Uterine smooth muscle cell (primary cell): ENCODE measurements at places on chromosomes 11 and 22. TPM values are rescaled to one million over a fixed set of nuclear protein-coding genes. Genes with fewer than 3 reads are reported as not detected.

The MCHR1 gene
- 0.50 and 0.55 TPM in 2 replicates for total RNA-seq

The C22orf42 gene
- total RNA-seq = not detected in 2 replicates

The DUSP8 gene
- 0.44 and 0.50 TPM in 2 replicates for total RNA-seq

The PATE4 gene
- not detected in 2 replicates for total RNA-seq

The OOSP2 gene
- not detected in 2 replicates for total RNA-seq

The OR51B5 gene
- 0.12 TPM in 1 of 2 replicates, not detected in the other for total RNA-seq

The FOLR3 gene
- 3.8 and 11.1 TPM in 2 replicates for total RNA-seq

The NCF4 gene
- not detected in 2 replicates for total RNA-seq

The ACTN3 gene
- under 0.01 TPM in 1 of 2 replicates, not detected in the other for total RNA-seq

The ZBTB16 gene
- total RNA-seq = under 0.01 TPM in 1 of 2 replicates, not detected in the other

The YPEL1 gene
- total RNA-seq = 0.22 and 0.50 TPM in 2 replicates

The ELF5 gene
- total RNA-seq = 0.12 TPM in 1 of 2 replicates, not detected in the other

The DRICH1 gene
- 0.11 TPM in 1 of 2 replicates, not detected in the other for total RNA-seq

The RTN4R gene
- total RNA-seq = 0.77 and 1.00 TPM in 2 replicates

The IGLL1 gene
- not detected in 2 replicates for total RNA-seq

The RTL10 gene
- 8.3 and 11.6 TPM in 2 replicates for total RNA-seq

The ANKK1 gene
- total RNA-seq = under 0.01 and 0.11 TPM in 2 replicates

The LTBP3 gene
- total RNA-seq = 34.2 and 59.6 TPM in 2 replicates

The ADM2 gene
- total RNA-seq = 1.8 and 7.0 TPM in 2 replicates

The SPON1 gene
- under 0.01 and 0.12 TPM in 2 replicates for total RNA-seq

The GLYAT gene
- not detected in 2 replicates for total RNA-seq

The ROM1 gene
- 2.3 and 2.9 TPM in 2 replicates for total RNA-seq

The NAV2 gene
- 19.9 and 26.6 TPM in 2 replicates for total RNA-seq

The SDHAF2 gene
- 33.8 and 35.1 TPM in 2 replicates for total RNA-seq
